ENCODE measurements at places on chromosomes 2 and 18.

DNA sequence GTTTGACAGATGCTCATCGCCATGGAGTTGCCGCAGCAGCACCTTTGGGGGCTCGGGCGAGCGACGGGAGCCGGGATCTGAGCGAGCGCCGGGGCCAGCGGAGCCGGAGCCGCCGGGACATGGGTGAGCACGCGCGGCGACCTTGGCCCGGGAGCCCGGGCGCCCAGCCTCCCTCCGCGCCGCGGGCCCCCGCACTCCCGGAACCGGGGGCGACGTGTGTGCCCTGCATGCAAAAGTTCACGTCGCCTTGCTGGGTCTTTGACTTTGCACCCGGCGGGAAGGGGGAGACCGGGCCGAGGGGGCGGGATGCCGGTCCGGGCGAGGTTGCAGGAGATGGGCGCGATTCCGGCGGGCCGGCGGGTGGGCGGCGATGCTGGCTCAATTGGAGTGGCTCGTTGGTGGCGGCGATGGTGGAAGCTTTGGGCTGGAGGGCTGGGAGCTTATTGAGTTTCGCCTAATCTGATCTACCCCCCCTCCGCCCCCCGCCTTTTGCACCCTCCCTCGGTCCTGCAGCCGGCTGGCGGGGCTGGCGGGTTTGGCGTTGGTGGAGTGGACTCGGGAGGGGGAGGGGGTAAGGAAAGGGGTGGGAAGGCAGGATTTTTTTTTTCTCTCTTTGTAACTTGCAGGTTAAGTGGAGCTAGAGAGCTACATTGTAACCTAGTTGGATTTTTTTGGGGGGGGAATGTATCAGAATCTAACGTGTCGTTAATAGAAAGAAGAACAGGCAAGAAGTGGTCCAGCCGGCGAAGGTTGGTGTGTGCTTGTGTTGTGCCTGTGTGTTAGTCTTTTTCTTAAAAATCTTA is at the start of gene SETBP1:
Gene SETBP1 (plus strand): TSS at position 616 of the 803 bp plus-strand sequence. CDS start 20,459 bp downstream, outside the sequence.
- H3K27me3 ChIP-seq, result no peaks in the 10 kb centered on the region
- peak within 1 kb of the TSS; percentile 78 for H3K4me3 ChIP-seq
- peak within 1 kb of the TSS; percentile 89 for H3K27ac ChIP-seq
- no peaks in the 10 kb centered on the region for H3K4me1 ChIP-seq

DNA sequence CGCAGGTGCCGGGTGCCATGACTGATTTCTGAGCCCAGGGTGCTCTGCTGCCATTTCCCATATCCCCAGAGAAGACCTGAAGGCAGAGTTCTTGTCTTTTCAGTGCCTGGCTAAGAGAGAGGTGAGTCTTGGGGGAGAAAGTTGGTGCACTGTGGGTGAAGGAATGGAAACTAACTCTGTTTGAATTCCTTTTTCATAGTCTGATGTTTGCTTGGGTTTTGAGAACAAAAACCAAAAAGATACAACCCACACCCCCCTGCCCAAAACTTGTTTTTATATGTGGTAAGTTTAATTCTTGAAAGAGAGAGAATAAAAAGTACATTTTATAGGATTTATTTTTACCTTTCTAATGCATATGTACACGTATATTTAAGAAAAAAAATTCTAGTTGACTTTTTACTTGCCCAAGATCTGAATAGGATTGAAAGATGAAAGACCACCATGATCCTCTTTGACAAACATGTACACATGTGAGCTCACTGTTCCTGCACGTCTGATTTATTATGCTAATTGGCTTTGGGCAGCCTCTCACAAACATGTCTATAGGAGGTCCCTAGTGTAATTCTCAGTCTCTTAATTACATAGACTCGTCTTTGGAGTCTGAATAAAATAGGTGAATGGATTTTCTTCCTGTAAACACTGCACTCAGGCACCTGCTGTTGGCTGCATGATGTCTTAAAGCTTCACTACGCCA is 46.3 kb downstream of the ARL4C start:
- H3K27ac ChIP-seq, result no peak overlapping the region
- H3K4me1 ChIP-seq, result no peaks in the 10 kb centered on the region
- H3K36me3 ChIP-seq, result no peaks in the 10 kb centered on the region
- no peaks in the 10 kb centered on the region for H3K27me3 ChIP-seq

GRCh38 chr2:132678483-132678882 is 8.5 kb upstream of the LYPD1 start:
- DNase-seq, result no peak
- no peaks in the 10 kb centered on the region for H3K27me3 ChIP-seq
- no peaks in the 10 kb centered on the region for H3K36me3 ChIP-seq
- H3K4me1 ChIP-seq, result no peaks in the 10 kb centered on the region
- H3K4me3 ChIP-seq, result no peak overlapping the region
- H3K27ac ChIP-seq, result no peak overlapping the region

GRCh38 chr18:49731860-49732311 is 81.4 kb downstream of the ACAA2 start:
- H3K27me3 ChIP-seq, result no peaks in the 10 kb centered on the region
- H3K36me3 ChIP-seq, result no peaks in the 10 kb centered on the region
- no peak overlapping the region for H3K4me3 ChIP-seq
- no peaks in the 10 kb centered on the region for H3K4me1 ChIP-seq
- DNase-seq, result peak; percentile 65

GRCh38 chr2:163657281-163657656 is 78.5 kb downstream of the FIGN start:
- H3K27ac ChIP-seq, result no peak overlapping the region
- DNase-seq, result no peak
- no peaks in the 10 kb centered on the region for H3K4me1 ChIP-seq
- no peaks in the 10 kb centered on the region for H3K27me3 ChIP-seq

GRCh38 chr2:75516378-75517360 is 44.1 kb downstream of the EVA1A start:
- H3K27me3 ChIP-seq, result no peaks in the 10 kb centered on the region
- no peak overlapping the region for H3K27ac ChIP-seq
- H3K36me3 ChIP-seq, result no peaks in the 10 kb centered on the region
- H3K4me1 ChIP-seq, result no peaks in the 10 kb centered on the region

- H3K4me3 ChIP-seq, result no peak overlapping the region
- H3K4me1 ChIP-seq, result no peaks in the 10 kb centered on the region
- H3K36me3 ChIP-seq, result no peaks in the 10 kb centered on the region
- no peaks in the 10 kb centered on the region for H3K27me3 ChIP-seq
- H3K27ac ChIP-seq, result no peak overlapping the region
These were observed 2.1 kb downstream of the DNAH7 start for GRCh38 chr2:196066291-196067087.

- H3K27ac ChIP-seq, result no peak overlapping the region
- no peaks in the 10 kb centered on the region for H3K27me3 ChIP-seq
- no peak for DNase-seq
- H3K4me1 ChIP-seq, result no peaks in the 10 kb centered on the region
- no peak overlapping the region for H3K4me3 ChIP-seq
- H3K36me3 ChIP-seq, result no peaks in the 10 kb centered on the region
These were observed 23.0 kb downstream of the STK25 start for GRCh38 chr2:241485172-241485911.

DNA sequence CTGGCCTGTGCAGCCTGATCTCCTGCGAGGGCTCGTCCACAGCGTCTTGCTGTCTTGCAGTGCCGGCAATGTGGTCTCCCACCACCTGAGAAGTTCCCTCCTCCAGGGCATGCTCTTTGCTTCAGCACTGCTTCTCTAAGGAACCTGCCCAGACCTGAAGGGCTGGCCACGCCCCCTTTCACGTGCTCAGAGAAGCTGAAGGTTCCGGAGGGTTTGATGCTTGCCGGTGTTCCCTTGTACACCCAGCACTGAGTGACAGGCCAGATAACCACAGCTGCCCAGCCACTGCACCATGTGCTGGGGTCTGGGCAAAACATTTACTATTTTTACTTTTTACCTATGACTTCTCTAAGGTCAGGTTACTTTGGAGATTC is 1.7 kb upstream of the POLR2D start:
- H3K27ac ChIP-seq, result peak overlapping the region; percentile 2
- H3K4me3 ChIP-seq, result no peak overlapping the region
- DNase-seq, result peak; percentile 83

DNA sequence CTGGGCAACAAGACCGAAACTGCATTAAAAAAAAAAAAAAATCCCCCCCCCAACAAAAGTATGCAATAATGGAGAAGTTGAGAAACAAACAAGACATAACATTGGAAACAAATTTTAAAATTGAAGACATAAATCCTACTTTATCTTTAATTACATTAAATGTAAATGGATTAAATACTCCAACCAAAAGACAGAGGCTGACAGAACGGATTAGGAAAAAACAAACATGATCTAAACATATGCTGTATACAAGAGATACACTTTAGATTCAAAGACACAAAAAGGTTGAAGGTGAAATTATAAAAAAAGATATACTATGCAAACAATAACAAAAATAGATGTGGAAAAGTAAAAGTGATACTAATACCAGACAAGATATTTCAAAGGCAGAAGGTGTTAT is 350.8 kb upstream of the RGPD4 start:
- no peaks in the 10 kb centered on the region for H3K4me1 ChIP-seq
- H3K27me3 ChIP-seq, result no peaks in the 10 kb centered on the region
- no peaks in the 10 kb centered on the region for H3K36me3 ChIP-seq

DNA sequence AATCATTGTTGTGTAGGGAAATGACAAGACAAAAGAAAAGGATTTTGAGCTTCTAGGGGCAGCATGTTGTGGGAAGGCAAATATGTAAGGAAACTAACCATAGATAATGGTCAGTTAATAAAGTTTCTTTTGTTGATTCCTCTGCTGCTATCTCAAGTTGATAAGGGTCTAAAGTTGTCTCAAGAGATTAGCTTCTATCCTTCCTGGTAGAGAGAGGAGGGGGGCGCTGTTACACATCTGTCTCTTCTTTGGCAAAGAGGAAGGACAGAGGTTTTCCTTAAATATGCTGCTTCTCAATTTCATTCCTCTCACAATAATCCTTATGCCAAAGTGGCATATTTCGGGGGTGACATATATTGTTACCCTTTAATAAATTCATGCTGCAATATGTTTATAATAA is 944.0 kb downstream of the DPP10 start:
- no peak for DNase-seq
- H3K27ac ChIP-seq, result no peak overlapping the region
- no peaks in the 10 kb centered on the region for H3K36me3 ChIP-seq
- no peak overlapping the region for H3K4me3 ChIP-seq
- H3K27me3 ChIP-seq, result no peaks in the 10 kb centered on the region
- no peaks in the 10 kb centered on the region for H3K4me1 ChIP-seq

DNA sequence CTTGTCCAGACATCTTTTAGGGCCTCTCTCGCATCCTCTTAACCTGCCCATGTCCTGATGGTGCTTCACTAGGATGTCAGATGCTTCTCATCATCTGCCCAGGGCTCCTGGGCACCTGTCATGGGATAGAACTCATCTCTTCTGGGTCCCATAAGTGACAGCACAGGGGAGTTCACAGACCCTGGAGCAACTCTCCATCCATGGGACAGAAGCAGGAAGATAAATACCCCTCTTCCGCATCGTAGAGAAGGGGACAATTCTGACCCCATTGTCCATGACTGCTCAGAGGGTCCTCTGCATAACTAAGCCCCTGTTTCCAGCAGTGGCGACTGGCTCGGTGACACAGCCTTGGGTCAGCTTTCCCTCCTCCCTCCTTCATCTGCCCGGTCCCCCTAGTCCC is 82.3 kb downstream of the TWIST2 start:
- H3K4me3 ChIP-seq, result no peak overlapping the region
- no peaks in the 10 kb centered on the region for H3K36me3 ChIP-seq
- no peak overlapping the region for H3K27ac ChIP-seq
- H3K27me3 ChIP-seq, result no peaks in the 10 kb centered on the region
- H3K4me1 ChIP-seq, result no peaks in the 10 kb centered on the region
- DNase-seq, result no peak

GRCh38 chr2:165795011-165795410 is 964 bp upstream of the GALNT3 start:
- no peaks in the 10 kb centered on the region for H3K4me1 ChIP-seq
- no peaks in the 10 kb centered on the region for H3K27me3 ChIP-seq
- peak overlapping the region; percentile 87 for H3K27ac ChIP-seq
- DNase-seq, result no peak
- H3K4me3 ChIP-seq, result peak overlapping the region; percentile 59

GRCh38 chr2:25414781-25415180 is 73.1 kb upstream of the DNMT3A start:
- H3K4me3 ChIP-seq, result no peak overlapping the region
- H3K36me3 ChIP-seq, result no peaks in the 10 kb centered on the region
- DNase-seq, result no peak
- no peak overlapping the region for H3K27ac ChIP-seq
- no peaks in the 10 kb centered on the region for H3K4me1 ChIP-seq

DNA sequence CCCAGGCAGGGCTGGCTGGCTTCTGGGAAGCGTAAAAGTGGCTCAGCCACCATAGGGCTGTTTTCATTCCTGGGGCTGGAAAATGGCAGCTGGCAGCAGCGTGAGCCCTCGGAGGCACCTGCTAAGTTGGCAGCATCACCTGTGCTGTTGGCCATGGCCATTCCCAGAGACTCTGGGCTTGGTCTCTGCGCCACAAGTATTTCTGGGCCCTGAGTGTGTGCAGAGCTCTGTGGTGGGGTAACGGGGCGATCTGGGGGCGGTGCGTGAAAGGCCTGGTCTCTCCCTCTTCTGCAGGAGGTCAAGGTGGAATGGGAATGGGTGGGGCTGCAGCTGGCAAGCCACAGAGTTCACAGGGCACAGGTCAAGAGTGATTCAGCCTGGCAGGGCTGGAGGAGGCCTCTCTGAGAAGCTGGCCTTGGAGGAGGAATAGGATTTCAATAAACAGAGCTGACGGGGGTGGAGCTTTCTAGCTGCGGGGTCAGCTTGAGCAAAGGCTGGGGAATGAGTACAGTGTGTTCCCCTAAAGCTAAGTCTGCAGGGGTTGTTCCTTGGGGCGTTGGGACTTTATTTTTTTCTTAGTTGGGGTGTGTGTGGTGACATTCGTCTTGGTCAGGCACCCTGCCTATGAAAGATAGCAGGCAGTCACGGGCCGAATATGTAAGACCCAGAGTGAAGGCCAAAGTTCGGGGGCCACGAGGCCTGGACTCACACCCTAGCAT is 10.3 kb upstream of the NTSR2 start:
- no peaks in the 10 kb centered on the region for H3K27me3 ChIP-seq
- H3K4me1 ChIP-seq, result no peaks in the 10 kb centered on the region

GRCh38 chr2:138421971-138422335 is 79.6 kb upstream of the SPOPL start:
- H3K36me3 ChIP-seq, result no peaks in the 10 kb centered on the region
- no peaks in the 10 kb centered on the region for H3K4me1 ChIP-seq
- no peak overlapping the region for H3K4me3 ChIP-seq
- no peak overlapping the region for H3K27ac ChIP-seq
- H3K27me3 ChIP-seq, result no peaks in the 10 kb centered on the region

DNA sequence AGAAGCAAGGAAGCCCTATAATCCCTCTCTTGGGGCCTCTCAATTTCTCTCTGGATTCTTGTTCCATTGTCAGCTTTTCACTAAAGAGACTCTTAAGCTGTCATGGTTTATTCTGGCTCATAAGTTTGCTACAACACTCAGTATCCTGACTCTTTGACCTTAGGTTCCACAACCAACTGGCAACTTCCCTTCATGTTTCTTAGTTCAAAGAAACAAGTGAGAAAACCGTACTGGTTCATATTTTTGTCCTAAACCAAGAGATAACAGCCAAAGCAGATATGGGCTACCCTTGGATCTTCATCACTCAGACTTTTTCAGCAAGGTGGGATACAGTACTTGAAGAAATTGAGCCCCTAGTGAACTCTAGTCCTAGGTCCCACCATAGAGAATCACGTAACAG is 109.9 kb upstream of the CRIM1 start:
- H3K27me3 ChIP-seq, result no peaks in the 10 kb centered on the region
- H3K4me3 ChIP-seq, result no peak overlapping the region
- no peak overlapping the region for H3K27ac ChIP-seq
- H3K4me1 ChIP-seq, result no peaks in the 10 kb centered on the region
- no peak for DNase-seq

GRCh38 chr2:7040547-7040946 is 123.3 kb downstream of the RNF144A start:
- H3K36me3 ChIP-seq, result no peaks in the 10 kb centered on the region
- no peak overlapping the region for H3K27ac ChIP-seq
- H3K4me3 ChIP-seq, result no peak overlapping the region
- H3K27me3 ChIP-seq, result no peaks in the 10 kb centered on the region
